Large intestine (tissue), 12 donors: ENCODE measurements at places on chromosomes 11 and 22.
A peak's percentile ranks its signal among the peaks of the same experiment; 100 is the strongest.

DNA sequence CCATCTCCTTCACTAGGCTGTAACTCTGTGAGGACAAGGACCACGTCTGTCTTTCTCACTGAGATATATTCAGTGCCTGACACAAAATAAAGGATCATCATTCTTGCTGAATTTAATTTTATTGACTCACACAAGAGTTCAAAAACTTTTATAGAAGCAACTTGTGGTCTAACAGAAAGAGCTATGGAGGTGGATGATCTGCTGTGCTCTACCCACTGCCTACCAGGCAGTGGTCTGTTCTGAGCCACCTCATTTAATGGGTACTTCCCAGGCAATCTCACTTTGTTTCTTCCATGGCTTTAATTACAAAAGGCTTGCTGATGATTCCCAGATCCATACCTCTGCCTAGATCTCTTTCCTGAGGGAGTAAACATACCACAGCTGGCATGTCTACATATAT, 4.7 kb downstream of the BTBD18 start:
- no peak for DNase-seq

DNA sequence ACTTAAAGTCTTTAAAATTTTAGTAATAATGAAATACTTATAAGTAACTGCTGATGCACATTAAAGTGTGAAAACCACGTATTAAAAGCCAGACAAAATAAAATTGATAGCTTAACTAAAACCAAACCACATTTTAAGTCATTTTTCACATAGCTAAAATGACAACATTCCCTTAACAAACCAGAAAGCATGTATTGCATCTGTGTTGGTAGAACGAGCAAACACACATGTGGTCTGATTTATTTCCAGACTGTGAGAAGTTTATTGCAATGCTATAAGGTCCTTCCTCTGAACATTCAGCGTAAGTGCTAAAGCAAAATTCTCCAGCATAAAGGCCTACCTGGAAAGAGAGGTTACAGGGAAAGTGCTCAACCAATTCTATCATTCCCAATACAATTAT, 57.8 kb downstream of the ARHGAP20 start:
- DNase-seq = no peak

DNA sequence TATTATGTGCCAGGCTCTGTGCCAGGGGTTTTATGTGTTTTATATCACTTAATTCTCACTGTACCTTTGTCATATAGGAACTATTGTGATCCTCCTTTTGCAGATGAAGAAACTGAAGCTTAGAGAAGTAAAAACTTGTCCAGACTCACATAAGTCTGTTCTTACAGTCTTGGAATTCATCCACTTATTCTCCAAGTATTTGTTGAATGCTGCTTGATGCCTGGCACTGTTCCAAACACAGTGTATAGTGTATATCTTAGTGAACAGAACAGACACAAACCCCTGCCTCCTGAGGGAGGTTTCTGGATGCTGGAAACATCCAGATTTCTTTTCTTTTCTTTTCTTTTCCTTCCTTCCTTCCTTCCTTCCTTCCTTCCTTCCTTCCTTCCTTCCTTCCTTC, 29.0 kb upstream of the FGF3 start:
- DNase-seq = peak; percentile 41

GRCh38 chr11:122715548-122716440, 60.3 kb downstream of the UBASH3B start:
- DNase-seq = no peak

- no peak for DNase-seq
Measured at GRCh38 chr11:104547996-104548661, 350.1 kb downstream of the CASP12 start.

DNA sequence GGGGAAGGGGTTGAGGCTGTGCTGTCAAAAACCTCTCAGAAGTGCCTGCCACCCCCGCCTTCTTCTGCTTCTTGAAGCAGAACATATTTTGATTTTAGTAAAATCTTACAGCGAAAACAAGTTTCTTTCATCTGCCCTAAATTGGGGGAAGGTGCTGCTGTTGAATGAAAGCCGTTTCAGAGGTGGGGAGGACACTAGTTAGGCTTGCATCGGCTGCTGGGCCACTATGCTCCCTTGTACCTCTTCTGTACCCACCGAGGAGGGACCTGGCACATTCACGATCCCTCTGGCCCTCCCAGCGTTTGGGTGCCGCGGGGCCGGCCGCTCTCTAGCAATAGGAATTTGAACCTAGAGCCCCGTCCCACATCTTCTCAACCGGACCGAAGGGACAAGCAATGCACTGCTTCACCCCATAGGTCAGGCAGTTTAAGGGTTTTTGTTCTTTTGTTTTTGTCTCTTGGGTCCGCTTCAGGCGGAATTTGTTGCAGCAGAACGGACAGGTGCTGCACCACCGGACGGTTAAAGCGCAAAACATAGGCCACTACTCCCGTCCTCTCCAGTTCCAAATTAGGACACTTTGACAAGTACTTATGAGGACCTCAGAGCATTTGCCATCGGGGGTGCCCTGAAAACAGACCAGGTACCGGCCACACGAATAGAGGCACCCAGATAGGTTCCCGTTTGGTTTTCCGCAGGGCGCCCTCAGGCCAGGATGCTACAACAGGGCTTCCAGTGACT, 5.6 kb downstream of the SLC6A5 start:
- no peak for DNase-seq
